ENCODE measurements at places on chromosomes 3 and 15.

- DNase-seq, result no peak
Measured at GRCh38 chr3:70108072-70108471, 108.5 kb downstream of the SAMMSON start.

DNA sequence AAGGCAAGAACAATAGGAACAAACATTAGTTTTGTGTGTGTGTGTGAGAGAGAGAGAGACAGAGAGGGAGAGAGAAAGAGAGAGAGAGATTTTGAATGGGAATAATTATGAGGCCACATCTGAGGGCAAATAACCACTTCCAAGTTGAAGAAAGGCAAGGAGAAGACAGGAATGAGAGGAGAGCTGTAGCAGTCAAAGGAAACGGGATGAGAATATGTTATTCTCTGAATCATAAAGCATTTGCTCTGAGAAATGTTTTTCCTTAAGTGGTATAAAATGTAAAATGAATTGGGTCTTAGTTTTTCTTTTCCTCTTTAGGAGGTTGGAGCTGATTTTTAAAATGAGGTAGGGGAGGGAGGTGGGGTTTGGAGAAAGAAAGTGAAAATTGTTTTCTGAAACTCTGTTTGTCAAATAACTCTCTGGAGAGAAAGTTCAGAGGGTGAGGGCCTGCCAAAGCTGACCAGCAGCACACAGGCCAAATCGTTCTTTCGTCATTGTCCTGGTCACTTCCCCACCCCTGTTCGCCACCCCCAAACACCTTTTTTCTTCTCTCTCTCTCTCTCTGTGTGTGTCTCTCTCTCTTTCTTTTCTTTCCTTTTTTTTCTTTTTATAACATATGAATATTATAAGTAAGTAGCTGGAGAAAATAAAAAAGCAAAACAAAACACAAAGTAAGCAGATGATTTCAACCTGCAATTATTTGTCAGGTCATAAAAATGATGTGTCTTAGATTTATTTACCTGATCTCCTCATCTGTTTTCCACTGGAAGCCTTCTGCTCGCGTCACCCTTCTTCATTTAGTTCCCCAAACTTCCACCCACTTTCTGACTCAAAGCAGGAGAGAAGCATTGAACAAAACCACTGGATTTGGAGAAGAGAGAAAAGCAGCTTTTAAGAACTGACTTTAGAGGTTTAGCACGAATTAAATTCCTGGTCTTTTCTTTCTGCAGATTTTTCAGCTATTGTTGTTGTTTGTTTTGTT lies 110.6 kb downstream of the LPP start:
- DNase-seq, result no peak

DNA sequence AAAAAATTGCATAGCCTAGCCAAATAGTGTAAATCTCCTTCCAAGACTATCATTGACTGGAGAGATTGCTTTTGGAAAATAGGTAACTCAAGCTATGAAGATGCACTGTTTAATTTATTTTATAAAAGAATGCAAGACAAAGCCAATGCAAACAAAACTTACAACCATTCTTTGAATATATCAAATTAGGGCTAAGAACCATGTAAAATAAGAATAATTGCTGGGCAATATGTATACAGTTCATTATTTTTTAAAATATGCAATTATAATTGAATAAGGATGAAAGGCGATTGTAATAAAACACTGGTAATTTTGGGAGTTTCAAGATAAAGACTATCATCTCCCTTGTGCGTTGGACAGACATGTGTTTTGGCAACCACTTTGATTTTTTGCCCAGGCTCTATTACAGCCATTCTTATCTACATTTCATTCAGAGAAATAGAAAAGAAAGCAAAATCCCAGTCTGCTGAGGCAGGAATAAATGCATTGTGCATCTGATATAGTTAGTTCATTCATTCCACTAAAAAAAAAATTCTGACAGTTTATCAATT lies 242.3 kb upstream of the ROBO1 start:
- no peak for DNase-seq

GRCh38 chr3:17489139-17489538 lies 253.3 kb downstream of the TBC1D5 start:
- no peak for DNase-seq

- DNase-seq, result no peak
Measured at GRCh38 chr3:127174284-127174683, 18.6 kb upstream of the PRR23E start.

GRCh38 chr15:82568986-82569385 lies 28.7 kb upstream of the RPS17 start:
- no peak for DNase-seq

Data from T47D (cell line).